Nephron progenitor cell (in vitro differentiated cells): ENCODE measurements at places on chromosomes 2 and 18.

GRCh38 chr2:15823459-15824396 is 116.6 kb upstream of the MYCN start:
- DNase-seq = no peak

DNA sequence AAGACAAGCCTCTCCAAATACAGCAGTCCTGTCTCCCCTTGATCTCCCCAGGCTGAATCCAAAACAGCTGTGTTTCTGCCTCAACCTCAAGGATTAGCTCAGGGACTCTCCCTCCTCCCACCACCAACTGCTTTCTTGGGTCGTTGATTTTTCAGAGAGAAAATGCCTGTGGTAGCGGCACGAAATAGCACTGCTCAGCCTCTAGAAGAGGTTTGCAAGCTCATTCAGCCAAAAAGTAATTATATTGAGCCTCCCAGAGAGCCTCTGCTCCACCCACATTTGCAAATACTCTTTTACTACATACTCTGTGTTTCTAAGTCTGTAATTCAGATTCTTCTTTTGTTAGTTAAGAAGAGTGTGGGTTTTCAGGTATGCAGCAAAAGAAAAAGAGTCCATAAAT is 396.4 kb upstream of the TNP1 start:
- no peak for DNase-seq

DNA sequence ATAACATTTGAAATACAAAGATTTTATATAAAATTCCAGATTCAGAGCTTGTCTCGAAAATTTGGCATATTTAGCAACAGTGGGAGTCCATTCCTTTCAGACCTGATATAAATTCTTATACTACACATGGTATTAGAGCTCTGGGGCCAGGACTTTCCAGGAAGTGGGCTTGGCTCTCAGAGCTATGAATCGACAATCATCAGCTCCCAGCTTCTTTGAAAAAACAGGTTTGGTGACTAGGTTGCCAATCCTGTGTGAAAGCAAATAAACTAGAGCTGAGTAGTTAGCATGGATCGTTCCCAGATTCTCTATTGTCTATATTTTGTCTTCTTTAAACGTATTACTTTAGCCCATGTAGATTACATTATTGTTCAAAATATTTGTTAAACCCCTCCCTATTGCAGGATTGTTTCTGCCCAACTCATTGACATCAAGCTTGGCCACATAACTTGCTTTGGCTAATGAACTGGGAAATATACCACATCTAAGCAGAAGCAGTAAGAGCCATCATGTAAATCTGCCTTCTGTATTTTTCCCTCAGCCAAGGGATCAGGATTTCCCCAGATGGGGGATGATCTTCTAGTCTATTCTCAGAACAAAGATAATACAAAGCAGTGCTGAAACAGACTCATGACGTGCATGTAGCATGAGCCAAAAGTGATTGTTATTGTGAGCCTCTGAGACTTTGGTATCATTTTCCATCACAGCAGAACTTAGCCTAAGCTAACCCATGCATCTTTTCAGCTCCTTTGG is 105.4 kb downstream of the KCNH7 start:
- DNase-seq = no peak

DNA sequence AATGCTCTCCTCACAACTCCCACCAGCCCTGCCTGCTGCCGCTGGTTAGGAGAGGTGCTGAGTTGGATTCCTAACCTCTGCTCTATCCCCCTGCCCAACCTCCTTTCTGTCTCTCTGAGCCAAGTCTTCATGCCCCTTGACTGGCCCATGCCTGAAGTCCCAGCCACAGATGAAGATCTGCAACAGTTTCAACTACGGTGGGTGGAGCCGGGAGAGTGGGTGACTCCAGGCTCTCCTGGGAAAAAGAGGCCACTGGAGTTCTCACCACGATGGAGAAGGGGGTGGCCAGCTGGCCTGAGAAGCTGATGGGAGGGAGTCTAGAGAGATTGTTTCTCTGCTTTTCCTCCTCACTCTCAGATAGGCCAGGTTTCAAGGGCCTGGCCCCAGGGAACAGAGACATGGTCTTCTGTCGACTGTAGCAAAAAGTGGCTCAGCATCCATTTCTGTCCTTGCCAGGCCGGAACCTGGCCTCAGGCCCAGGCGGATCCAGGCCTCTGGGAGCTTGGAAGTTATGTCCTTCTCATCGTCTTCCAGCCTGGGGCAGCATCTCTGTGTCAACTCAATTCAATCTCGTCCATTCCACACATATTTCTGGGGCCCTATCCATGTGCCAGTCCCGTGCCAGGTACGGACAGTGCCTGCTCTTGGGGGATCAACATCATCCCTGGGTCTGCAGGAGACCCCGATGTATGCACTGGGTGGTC is 75.3 kb downstream of the INHBB start:
- no peak for DNase-seq

DNA sequence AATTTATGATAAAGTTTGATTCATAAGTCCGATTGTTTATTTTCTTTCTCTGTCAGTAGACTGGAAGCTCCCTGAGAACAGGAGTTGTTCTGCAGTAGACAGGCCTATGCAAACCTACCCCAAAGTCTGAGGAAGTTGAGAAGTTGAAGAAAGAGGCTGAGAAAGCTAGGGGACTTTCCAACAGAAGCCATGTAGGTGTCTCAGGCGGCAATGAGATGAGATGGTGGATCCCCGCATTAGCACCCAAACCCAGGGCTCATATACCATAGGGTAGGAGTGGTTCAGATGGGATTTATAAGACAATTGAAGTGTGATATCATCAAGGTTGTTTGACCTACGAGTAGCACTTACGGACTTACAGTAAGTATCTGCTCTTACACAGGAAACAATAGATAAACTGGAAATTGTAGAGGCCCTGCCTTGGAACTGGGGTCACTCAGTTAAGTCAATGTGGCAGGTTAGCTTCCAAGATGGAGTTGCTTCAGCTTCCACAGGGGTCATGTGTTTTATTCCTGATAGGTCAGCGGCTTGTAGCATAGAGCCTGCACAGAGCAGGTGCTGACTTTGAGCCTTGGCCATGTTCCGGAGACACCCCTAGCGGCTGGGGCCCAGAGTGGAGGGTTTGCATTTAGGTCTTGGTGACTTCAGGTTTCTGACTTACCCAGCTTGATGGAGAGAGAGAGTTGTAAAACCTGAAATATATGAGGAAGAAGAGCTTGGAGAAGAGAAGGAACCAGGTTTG is 2.3 kb upstream of the PSD4 start:
- no peak for DNase-seq

GRCh38 chr2:221262651-221263050 is 309.5 kb downstream of the EPHA4 start:
- no peak for DNase-seq

- DNase-seq = no peak
Observed at GRCh38 chr2:46978723-46979122, 63.1 kb upstream of the MCFD2 start.

GRCh38 chr2:175253871-175254270 is 72.4 kb upstream of the ATP5MC3 start:
- DNase-seq = no peak

- DNase-seq = no peak
Observed at GRCh38 chr2:88729061-88729745, 37.7 kb downstream of the RPIA start.
